Neuronal stem cell (in vitro differentiated cells): ENCODE measurements at places on chromosomes 11 and 22.

GRCh38 chr11:1573903-1574237, 1.8 kb upstream of the DUSP8 start:
- peaks cover 10% of the 10 kb centered on the region for H3K4me1 ChIP-seq
- no peak overlapping the region for H3K4me3 ChIP-seq
- no peak for DNase-seq
- no peaks in the 10 kb centered on the region for H3K36me3 ChIP-seq
- no peak overlapping the region for H3K27ac ChIP-seq

GRCh38 chr11:7655253-7656217, 17.8 kb downstream of the CYB5R2 start:
- no peak overlapping the region for H3K4me3 ChIP-seq
- no peak overlapping the region for H3K27ac ChIP-seq
- no peaks in the 10 kb centered on the region for H3K36me3 ChIP-seq
- no peaks in the 10 kb centered on the region for H3K4me1 ChIP-seq

DNA sequence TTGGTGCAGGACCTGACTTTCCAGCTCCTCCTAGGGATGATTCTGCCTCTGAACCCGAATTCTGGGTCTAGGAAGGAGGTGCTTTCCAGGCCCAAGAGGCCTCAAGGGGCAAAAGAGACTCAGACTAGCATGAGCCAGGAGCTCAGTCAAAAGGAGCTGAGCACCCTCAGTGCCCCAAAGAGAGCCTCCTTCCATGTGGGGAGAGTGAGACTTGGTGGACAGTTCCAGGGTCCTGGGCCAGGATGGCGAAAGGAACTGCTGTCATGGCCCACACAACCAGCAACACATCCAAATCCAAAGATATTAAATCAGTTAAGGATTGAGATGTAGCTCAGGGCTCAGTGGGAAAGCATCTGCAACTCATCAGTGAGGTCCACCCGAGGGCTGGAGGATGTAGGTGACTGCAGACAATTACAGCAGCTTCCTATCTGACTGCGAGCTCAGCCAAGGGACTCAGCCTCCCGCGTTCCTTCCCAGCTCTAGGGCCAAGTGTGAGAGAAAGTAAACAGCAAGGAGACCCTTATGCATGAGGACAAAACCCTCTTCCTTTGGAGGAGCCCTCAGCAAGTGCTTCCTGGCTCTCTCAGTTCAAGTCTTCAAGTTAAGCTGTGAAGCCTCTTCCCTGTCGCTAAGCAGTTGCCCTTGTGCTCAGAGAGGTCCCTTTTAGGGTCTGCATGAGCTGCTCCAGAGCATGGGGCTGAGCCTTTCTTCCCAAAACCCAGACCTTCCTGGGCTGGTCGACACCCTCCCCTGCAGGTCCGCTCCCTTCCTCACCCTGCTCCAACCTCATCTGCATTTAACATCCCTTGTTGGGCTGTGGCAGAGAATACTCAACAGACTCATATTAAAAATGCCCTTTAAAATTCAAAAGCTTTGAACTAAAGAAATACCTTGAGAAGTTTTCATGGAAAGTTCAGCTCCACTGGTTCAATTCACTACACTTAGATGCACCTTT, 35.8 kb downstream of the C11orf58 start:
- DNase-seq, result no peak
- no peak overlapping the region for H3K27ac ChIP-seq
- no peak overlapping the region for H3K4me3 ChIP-seq

GRCh38 chr11:69444381-69445130, 36.9 kb upstream of the LINC01488 start:
- H3K27ac ChIP-seq, result no peak overlapping the region
- peaks cover 29% of the 10 kb centered on the region for H3K4me1 ChIP-seq
- H3K36me3 ChIP-seq, result no peaks in the 10 kb centered on the region
- no peak for DNase-seq
- no peak overlapping the region for H3K4me3 ChIP-seq

DNA sequence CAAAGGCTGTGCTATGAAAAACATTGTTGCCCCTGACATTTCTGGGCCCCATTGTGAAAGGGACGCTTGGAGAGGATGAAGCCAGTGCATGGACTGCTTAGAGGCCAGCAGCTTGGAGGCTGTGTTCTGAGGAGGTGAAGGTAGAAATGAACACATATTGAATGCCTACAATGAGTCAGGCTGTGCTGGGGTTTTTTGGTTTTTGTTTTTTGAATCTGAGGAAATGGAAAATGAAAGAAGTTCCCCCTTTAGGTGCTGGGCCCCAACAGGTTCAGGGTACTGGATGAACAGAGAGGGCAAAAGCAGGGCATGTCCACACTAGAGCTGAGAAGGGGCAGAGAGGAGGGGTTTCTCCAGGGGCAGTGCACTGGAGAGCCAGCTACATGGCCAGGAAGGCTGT, 166.1 kb upstream of the API5 start:
- no peak overlapping the region for H3K4me3 ChIP-seq
- DNase-seq, result no peak
- no peaks in the 10 kb centered on the region for H3K36me3 ChIP-seq
- H3K4me1 ChIP-seq, result no peaks in the 10 kb centered on the region
- no peak overlapping the region for H3K27ac ChIP-seq
- no peaks in the 10 kb centered on the region for H3K27me3 ChIP-seq

DNA sequence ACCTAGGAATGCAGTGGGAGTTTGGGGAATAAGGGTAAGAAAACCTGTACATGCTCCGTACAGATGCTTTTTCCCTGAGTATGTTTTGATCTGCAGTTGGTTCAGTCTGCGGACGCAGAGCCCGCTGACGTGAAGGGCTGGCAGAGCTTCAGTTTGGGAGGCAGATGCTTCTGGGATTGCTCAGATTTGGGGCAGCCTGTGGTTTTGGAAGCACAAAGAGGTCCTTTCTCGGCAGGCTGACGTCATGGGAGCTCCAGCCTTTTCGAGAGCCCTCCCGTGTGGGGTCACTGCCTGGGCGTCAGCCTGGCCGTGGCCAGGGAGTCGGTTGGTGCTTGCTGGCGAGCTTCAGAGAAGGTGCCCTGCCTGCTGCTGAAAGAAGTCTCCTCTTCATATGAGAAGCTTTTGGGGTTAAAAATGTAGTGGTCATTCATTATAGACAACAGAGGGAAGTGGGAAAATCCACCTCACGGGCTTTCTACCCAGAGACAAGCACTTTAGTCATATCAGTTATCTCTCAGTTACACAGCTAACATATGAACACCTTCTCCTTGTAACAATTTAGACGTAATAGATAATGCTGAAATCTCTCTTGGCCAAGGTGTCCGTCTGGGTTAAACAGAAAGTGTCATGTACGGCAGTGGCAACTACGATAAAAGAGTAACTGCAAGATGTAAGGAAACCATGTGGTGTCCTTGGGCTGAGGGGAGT, 26.8 kb downstream of the TPCN2 start:
- peaks cover 36% of the 10 kb centered on the region for H3K36me3 ChIP-seq
- H3K27me3 ChIP-seq, result no peaks in the 10 kb centered on the region
- no peak overlapping the region for H3K27ac ChIP-seq
- H3K4me1 ChIP-seq, result no peaks in the 10 kb centered on the region

DNA sequence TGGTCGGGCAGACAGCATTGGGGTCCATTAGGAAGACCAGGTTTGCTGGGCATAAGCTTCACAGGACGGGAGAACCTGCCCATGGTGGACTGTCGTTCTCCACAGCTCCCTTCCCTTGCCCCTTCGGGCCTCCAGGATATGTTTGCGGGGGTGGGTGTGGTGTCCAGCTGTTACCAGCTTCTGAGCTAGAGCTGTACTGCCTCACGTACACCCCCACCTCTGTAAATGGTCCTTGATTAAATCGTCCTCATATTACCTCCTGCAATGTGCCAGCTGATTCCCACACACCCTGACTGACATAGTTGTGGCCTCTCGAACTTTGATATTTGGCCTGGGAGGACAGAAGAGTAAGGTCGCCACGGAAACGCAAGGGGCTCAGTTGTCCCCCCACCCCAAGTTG, 16.2 kb upstream of the BCR start:
- no peaks in the 10 kb centered on the region for H3K27me3 ChIP-seq
- H3K27ac ChIP-seq, result no peak overlapping the region
- H3K4me3 ChIP-seq, result no peak overlapping the region
- H3K36me3 ChIP-seq, result peaks cover 2% of the 10 kb centered on the region
- H3K4me1 ChIP-seq, result peaks cover 12% of the 10 kb centered on the region
- no peak for DNase-seq

- no peak for DNase-seq
- H3K27ac ChIP-seq, result no peak overlapping the region
- no peaks in the 10 kb centered on the region for H3K4me1 ChIP-seq
Observed at GRCh38 chr11:498297-499181, 8.5 kb downstream of the RNH1 start.

DNA sequence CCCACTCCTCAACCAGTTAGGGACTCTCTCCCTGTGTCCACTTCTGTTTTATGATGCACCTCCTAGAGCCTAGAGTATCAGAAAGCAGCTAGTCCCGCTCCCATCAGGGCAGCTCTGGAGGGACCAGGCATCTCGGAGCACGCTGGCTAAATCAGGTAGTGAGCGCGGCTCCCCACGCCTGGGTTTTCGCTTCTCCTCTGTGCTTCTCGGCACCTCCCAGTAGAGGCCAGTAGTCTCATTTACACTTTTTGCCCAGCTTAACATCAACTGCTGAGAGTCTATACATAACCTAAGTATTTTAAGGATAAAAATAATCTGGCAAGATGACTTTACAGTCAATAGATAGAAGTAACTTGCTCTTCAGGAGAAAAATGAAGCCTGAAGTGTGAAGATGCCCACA, 473.8 kb downstream of the OPCML start:
- H3K27ac ChIP-seq, result no peak overlapping the region
- H3K4me3 ChIP-seq, result no peak overlapping the region
- no peaks in the 10 kb centered on the region for H3K36me3 ChIP-seq
- H3K4me1 ChIP-seq, result no peaks in the 10 kb centered on the region
- no peak for DNase-seq
- H3K27me3 ChIP-seq, result no peaks in the 10 kb centered on the region

DNA sequence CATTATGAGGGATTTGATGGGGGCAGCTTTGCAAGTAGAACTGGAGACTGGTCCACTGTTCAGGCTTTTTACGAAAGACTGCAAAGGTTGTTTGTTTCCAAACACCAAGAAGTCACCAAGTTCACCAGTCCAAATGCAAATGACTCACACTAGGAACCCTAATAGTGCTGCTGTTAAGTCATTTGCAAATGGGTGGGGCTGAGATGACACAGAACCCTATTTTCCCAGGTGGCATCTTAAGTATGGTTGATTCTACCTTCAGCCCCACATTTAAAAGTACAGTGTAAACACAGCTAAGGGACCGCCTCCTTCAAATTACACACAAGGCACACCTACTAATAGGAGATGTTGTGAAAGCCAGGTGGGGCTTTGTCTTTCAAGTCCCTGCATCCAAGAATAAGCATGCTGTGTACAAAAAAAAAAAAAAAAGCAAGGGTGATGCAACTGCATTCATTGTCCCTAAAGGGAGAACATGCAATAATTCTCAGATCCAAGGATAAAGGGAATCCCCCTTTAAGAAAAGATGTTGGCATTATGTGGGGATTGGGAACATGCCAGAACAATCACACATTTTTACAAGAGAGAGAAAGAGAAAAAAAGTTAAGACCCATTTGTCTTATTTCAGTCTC, 27.3 kb downstream of the BDNF start:
- H3K36me3 ChIP-seq, result no peaks in the 10 kb centered on the region
- DNase-seq, result no peak
- no peaks in the 10 kb centered on the region for H3K27me3 ChIP-seq

DNA sequence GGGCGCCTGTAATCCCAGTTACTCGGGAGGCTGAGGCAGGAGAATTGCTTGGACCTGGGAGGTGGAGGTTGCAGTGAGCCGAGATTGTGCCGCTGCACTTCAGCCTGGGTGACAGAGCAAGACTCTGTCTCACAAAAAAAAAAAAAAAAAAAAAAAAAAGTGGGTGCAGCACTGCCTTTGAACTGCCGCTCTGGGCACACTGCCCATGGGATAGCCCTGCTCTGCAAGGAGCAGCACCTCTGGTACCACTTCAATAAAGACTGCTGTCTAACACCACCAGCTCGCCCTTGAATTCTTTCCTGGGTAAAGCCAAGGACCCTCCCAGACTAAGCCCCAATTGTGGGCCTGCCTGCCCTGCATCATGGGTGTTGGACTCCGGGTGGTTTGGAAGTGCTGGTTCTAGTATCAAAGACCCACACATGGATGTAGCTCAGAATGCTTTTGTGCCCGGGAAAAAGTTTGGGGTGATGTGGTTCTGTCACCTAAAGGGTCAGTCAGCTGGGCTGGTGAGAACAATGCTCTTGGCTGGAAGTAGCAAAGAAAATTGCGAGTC, 444.3 kb downstream of the TBC1D22A start:
- H3K27me3 ChIP-seq, result no peaks in the 10 kb centered on the region
- no peak overlapping the region for H3K4me3 ChIP-seq

GRCh38 chr11:119608781-119609180, 120.2 kb downstream of the NECTIN1 start:
- no peak for DNase-seq
- H3K4me1 ChIP-seq, result peaks cover 13% of the 10 kb centered on the region
- no peaks in the 10 kb centered on the region for H3K36me3 ChIP-seq

GRCh38 chr11:8597182-8597581, 3.2 kb upstream of the STK33 start:
- peaks cover 3% of the 10 kb centered on the region for H3K4me1 ChIP-seq
- no peak overlapping the region for H3K27ac ChIP-seq
- H3K36me3 ChIP-seq, result no peaks in the 10 kb centered on the region
- DNase-seq, result no peak
- H3K4me3 ChIP-seq, result no peak overlapping the region

GRCh38 chr11:14373941-14374646, 15.1 kb upstream of the RRAS2 start:
- H3K4me1 ChIP-seq, result no peaks in the 10 kb centered on the region
- DNase-seq, result no peak
- no peak overlapping the region for H3K27ac ChIP-seq
- H3K4me3 ChIP-seq, result no peak overlapping the region
- peaks cover 2% of the 10 kb centered on the region for H3K27me3 ChIP-seq

- no peak for DNase-seq
- H3K4me1 ChIP-seq, result peaks cover 2% of the 10 kb centered on the region
- H3K27me3 ChIP-seq, result no peaks in the 10 kb centered on the region
- H3K36me3 ChIP-seq, result peaks cover 6% of the 10 kb centered on the region
Observed at GRCh38 chr11:73795925-73796632, 8.4 kb downstream of the MRPL48 start.

DNA sequence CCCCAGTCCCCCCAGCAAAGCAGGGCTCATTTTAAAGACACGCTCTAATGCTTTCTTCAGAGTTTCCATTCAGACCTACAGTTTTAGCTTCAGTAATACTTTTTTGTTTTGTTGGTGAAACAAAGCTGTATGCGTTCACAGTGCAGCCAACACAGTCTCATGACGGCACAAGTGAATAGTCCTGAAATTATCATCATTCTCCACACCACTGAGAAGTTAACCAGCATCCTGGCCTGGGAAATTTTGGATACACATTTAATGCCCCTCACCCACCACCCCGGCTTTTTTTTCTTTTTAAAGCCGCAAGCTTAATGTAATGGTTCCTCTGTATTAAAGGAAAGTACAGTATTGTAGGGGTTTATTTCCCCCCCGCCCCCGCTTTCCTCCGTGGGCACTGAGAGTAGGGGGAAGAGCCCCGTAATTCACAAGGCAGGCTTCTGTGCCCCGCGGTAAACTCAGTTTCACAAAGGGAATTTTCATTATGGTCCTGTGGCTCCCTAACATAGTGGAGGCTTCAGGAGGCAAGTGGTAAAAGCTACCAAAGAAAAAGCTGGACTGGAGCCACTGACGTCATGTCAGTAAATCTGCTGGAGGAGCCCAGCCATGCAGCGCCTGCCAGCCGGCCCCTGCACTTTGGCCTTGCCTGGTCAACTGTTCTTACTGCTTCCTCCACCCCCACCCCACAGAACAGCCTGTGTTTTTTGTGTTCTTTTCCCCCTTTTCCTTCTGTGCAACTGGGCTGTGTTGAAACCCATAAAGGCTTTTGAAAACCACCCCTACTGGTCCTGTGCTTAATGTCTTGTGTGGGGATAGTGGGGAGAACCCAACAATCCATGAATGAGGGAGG, 18.2 kb downstream of the TEAD1 start:
- no peaks in the 10 kb centered on the region for H3K36me3 ChIP-seq
- H3K4me3 ChIP-seq, result peak overlapping the region; percentile 29
- no peak for DNase-seq
- H3K27ac ChIP-seq, result no peak overlapping the region
